Psoas muscle (tissue), 8 donors: ENCODE measurements at places on chromosomes 6 and 20. TPM values are rescaled to one million over a fixed set of nuclear protein-coding genes. Genes with fewer than 3 reads are reported as not detected.

The TP53INP2 gene
- polyA plus RNA-seq = 42.8 TPM

The EYA2 gene
- polyA plus RNA-seq = 1.1 TPM

The THBS2 gene
- 0.49 TPM for polyA plus RNA-seq

The TPD52L1 gene
- polyA plus RNA-seq = 51.8 TPM

The C20orf96 gene
- polyA plus RNA-seq = 2.1 TPM

The ENPP1 gene
- 0.66 TPM for polyA plus RNA-seq

The ANKRD66 gene
- polyA plus RNA-seq = not detected

The CST1 gene
- not detected for polyA plus RNA-seq

The HMGN4 gene
- polyA plus RNA-seq = 15.5 TPM

The RING1 gene
- polyA plus RNA-seq = 29.9 TPM

The TGM3 gene
- 0.07 TPM for polyA plus RNA-seq

The MEI4 gene
- under 0.01 TPM for polyA plus RNA-seq

The GPR31 gene
- not detected for polyA plus RNA-seq

The SLC24A3 gene
- 6.0 TPM for polyA plus RNA-seq

The LAMA4 gene
- 3.0 TPM for polyA plus RNA-seq

The SEMG2 gene
- polyA plus RNA-seq = not detected

The MRPL2 gene
- 139 TPM for polyA plus RNA-seq

The CST2 gene
- polyA plus RNA-seq = not detected

The TAGAP gene
- polyA plus RNA-seq = 0.06 TPM

The VGLL2 gene
- 13.1 TPM for polyA plus RNA-seq
